ENCODE measurements at places on chromosomes 3 and 15.
A peak's percentile ranks its signal among the peaks of the same experiment; 100 is the strongest.

DNA sequence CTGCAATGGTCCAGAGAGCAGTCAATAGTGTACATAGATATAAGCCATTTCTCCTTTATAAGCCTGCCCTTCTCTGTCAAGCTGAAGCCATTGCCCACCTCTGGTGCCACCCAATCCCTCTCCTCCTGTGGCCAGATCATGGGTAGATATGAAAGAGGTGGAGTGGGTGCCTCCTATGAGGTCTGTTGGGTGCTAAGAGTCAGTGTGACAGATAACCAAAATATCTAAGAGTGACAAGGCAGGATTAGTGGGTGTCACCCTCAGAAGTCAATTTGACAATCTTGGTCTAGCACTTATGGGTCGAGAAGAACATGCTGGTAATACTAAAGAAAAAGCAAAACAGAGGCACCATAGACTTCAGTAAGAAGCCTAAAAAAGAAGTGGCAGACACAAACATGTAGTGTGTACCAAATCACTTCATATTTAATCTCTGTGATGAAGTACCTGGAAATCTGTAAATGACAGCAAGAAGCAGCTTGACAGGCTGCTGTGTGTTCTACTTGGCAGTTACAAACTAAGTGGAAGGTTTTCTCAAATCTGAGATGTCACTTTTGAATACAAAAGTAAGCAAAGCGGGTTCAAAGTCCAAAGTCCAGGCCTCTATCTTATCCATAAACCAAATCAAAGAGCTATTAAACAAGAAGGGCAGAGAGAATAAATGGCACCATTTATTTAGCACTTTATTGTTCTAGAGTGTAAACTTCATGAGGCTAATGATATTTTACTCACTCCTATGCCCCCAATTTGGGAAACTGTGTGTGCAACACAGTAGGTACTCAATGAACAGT, 118.9 kb upstream of the EOMES start:
- DNase-seq = no peak

GRCh38 chr15:57048930-57049549, 130.6 kb downstream of the TCF12 start:
- no peak for DNase-seq

DNA sequence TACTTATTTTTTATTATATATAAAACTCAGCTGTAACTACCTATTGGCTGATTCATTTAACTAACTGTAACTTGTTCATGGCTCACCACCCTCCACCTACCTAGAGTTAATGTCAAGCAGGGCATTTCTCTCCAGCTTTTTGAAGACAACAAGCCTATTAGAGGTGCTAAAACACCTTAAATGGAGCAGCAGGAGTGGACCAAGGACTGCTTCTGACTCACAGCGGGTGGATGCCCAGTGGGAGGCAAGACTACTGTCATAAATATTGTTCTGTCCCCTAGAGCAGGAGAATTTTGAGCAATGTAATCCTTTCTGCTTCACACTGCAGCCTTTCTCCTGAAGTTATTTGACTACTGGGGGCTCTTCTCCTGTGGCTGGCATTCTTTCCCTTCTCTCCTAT, 146.9 kb downstream of the CLSTN2 start:
- no peak for DNase-seq

DNA sequence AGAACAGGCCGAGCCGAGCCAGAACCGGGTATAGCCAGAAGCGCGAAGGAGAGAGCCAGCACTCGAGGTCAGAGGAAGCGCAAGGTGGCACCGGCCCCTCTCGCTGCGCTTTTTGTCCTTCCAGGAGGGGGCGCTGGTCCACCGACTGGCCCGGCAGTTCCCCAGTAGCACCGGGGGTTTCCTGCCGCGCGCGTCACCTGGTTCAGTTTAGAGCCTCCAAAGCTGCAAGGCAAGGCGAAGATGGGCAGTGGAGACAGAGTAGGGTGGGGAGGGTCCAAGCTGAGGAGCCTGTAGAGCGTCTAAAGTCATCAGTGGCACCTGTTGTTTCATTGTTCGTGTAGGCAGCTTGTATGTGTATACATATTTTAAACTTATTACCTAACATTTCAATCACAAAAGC, 7.6 kb upstream of the NR2E3 start:
- DNase-seq = peak; percentile 11

DNA sequence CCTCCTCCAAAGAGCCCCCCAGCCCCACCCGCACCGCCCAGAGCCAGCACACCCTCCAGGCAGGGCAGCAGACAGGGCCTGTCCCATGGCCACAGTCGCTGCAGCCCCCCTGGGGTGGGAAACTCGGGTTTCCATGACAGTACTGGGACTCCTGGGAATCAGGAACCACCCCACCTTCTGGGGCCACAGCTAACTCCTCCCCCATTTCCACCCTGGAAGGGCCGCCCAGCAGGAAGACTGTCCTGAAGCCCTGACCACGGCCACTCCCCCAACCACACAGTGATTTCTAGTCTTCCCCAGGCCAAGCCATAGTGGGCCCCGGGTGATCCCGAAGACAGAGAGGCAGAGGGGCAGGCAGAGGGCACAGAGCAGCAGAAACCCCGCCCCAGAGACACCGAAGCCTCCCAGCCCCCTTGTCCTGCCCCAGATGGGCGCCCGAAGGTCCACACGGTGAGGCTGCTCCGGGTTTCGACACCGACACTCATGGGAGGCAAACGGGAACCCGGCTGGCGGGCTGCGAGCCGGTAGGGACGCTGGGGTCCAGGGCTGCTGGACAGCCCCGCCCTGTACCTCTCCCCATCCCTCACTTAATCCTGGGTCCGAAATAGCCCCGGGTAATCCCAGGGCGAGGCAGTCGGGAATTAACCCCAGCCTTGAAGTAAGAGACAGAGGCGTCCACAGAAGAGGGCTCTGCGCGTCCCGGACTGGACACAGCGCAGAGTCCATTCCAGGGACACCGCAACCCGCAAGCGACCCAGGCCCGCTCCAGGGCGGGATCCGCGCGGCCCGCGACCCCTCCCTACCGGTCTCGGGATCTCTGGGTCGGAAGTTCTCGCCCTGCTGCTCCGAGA, 138.4 kb downstream of the NUP210 start:
- DNase-seq = no peak

DNA sequence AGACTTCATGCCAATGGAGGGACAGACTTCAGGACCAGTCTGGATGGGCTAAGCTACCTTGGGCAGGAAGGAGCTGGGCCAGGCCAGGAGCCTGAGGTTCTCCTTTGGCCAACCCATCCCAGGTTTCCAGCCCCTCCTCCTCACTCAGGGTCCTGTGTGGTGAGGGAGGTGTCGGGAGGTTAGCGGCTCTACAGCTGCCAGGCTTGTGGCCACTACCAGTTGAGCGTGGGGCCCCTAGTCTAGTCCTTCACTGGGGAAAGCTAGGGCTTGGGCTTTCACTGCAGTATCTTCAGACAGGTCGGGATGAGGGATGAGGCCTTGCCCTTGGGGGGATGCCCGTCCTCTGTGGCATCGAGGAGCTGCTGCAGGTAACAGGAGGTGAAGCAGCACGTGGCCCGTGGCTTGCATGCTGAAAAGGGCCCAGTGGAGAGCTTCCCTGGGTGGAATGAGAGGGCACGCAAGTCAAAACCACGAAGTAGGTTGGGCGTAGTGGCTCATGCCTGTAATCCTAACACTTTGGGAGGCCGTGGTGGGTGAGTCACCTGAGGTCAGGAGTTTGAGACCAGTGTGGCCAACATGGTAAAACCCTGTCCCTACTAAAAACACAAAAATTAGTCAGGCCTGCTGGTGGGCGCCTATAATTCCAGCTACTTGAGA, 8.5 kb upstream of the FANCD2 start:
- DNase-seq = no peak

DNA sequence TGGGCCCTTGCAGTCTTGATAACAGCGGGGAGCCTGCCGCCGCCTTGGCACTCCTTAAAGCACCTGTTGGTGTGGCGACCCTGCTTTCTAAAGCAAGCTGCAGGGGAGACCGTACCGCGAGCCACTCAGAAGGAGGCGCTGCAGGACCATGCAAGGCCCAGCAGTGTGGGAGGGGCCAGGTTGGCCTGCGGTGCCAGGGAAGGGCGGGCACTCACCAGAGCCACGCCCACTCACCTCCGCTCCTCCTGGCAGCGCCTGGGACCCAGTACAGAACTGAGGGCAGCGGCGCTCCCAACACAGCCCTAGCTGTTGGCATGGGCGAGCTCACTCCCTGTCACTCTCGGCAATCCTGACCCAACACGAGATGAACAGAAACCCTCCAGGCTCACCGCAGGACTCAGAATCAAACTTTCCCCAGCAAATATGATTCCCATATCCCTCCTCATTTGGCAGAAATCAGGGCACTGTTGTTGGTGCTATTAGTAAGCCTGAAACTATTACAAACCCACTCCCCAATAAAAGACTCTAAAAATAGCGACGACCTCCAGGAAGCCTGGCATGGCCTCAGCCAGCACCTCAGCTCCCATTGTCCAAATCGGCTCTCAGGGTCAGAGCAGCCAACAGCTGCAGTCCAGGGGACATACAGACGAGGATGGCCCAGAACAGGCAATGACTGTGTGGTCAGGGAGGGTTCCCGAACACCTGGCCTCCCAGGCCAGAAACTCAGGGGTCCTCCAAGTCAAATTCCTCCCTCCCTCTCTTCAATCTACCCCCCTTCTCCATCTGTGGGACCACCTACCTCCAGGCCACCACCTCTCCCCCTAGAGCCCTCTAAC, 77.2 kb downstream of the TBC1D2B start:
- DNase-seq = peak; percentile 60

DNA sequence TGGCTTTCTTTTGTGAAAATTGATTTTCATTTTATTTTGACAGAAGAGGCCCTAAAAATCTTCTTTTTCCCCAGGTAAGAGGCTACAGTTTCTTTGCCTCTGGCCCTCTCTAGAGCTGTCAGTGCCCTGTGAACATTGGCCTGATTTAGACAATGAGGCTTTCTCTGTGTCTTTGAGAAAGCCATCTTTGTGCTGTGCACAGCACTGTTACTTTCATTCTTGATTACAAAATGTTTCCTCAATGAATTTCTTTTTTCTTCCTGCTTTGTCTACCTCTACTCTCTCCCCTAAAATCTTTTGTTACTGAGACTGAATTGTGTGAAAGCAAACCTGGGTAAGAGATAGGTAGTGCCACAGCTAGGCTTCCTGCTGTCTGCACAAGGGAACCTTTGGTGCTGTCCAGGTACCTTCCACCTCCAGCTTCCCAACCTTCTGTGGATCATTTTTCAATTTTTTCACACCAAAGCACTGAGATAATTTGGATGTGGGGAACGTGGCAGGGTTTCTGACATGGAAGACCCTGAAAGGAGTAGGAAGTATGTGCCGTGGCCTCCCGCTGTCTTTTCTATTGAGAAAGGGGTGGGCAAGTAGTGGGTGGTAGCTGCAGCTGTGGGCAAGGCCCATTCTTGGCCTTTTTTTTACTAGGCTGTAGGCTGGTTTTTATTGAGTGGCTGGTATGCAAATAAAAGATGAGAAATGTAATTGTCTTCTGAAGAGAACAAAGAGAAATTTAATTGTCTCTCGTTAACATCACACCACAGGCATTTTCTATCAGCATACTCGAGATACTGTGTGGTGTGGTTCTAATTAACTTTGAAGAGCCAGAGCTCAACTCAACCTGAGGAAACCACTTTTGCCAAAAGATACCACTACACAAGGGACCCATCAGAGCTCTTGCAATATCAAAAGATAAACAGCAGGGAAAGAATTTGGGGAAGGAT, 21.0 kb downstream of the RAB8B start:
- DNase-seq = no peak

DNA sequence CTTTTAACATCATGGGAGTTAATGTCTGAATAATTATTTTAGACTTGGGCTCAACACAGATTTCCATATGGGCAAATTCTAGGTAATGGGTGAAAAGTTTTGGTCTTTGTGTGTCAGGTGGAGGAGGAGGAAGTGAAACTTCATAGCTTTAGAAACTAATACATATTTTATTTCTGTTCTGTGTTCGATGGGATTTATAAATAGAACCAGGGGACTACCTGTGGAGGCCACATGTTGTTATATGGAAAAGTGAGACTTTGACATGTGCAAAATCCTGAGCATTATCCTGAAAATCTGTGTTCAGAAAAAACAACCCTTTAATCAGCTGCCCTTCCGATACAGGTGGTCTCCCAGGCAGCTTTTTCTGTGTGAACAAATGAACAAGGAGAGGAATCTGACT, 209.5 kb downstream of the SOX2 start:
- DNase-seq = no peak

DNA sequence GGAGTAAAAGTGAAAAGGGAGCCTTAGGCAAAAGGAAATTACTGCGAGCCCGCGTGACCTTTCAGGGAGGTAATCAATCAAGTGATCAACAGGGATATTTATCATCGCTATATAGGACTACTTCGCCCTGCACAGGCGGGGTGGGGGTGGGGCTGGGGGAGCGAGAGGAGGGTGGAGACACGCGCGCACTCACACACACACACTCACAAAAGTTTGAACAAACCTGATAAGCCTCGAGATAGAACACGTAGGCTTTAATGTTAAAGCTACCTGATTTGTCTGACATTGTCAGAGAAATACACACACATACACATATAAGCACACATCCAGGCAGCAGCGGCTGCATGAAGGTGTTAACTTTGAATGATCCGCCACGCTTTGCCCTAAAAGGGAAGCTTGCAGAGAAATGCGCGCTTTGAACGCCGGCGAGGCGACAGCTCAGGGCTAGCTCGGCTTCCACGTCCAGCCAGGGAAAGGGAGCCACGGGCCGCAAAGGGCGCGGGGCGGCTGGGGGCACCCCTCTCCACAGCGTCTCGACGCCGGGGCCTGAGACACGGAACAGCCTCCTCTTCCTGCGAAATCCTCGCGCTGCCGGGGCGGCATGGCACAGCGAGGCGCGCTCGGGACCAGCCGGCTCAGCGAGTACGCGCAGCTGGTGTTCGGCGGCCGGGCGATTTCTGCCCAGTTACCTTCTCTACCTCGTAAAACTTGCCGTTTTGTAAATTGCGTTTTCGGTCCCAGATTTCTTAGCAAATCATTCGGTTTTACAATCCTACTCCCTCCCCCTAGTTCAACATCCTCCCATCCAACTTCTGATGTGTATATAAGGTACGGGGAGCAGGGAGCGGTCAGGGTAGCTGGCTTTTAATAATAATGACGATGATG, 4.8 kb upstream of the MECOM start:
- DNase-seq = no peak

DNA sequence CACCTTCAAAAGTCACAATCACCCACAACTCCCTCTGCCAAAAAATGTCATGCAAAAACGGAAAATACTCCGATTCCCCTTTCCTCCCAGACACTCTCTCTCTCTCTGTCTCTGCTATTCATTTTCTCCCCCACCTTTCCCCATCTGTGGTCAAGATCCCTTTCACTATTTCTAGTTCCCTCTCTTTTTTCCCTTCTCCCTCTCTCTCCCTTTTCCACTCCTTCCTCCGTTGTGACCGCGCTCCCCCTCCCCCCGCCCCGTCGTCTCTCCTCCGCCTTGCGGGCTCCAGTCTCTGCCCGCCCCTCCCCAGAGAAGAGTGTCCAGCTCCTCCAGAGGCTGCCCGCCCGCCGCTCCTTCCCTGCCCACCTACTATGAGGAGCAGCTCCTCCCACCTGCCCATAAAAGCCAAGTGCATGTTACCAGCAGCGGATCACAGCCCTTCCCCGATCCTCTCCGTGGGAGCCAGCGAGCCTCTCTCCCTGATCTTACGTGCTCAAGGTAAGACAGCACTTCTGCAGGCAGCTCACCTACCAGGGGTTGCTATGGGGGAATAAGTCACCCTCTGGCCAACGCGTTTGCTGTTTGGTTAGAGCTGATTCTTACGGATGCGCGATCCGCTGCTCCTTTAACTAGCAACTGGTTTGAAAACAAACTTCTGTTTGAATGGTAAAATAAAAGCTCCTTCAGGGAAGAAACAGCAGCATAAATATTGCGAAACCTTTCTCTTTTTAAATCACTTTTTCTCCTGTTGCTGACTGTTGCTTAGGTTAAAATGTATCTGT, at the start of gene COL8A1:
COL8A1 (plus strand) TSS at position 428 of the 782 bp plus-strand sequence. CDS start 152,089 bp downstream, outside the sequence.
- no peak for DNase-seq

All from stimulated activated CD4-positive, alpha-beta T cell treated with anti-CD3 and anti-CD28 coated beads, Interleukin-12 subunit alpha, Interleukin-12 subunit beta, amount 100 ng/mL, for 24 hours (primary cell).